ENCODE measurements at places on chromosomes 4 and X.

DNA sequence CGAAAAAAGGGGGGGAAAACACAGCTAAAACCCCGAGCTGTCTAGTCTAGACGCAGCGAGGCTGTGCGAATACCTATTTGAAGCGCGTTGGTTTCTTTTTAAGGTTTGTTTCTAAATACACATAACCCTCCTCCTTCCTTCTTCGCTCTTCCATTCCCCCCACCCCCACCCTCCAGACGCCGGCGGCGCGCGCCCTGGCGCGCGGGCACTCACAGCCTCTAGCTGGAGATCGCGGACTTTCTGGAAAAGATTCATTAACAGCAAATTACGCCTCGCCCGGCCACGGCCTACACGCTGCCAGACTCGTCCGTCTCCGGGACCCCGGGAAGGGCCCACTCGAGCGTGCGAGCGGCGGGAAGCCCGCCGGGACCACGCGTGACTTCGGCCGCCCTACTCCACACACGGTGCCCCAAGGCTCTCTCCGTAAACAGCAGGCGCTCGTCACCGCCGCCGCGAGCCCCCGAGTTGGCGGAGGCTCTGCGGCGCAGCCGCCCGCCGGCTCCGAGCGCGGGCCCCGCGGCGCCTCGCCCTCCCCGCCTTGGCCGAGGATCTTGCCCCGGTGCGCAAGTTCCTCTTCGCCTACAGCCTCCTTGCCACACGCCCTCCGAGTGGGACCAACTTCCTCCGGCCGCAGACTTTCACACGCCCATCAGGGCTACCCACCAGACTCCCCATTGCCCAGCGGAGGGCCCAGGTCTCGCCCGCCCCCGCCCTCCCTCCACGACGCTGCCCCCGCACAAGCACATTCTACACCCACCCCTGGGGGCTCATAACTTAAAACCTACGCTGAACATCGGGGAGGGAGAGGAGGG is 2.0 kb downstream of the BCOR start:
- DNase-seq, result no peak

- no peak for DNase-seq
Measured at GRCh38 chr4:67101612-67102011, 443.7 kb downstream of the CENPC start.

GRCh38 chr4:54227256-54228055 is 1.6 kb upstream of the PDGFRA start:
- DNase-seq, result no peak

DNA sequence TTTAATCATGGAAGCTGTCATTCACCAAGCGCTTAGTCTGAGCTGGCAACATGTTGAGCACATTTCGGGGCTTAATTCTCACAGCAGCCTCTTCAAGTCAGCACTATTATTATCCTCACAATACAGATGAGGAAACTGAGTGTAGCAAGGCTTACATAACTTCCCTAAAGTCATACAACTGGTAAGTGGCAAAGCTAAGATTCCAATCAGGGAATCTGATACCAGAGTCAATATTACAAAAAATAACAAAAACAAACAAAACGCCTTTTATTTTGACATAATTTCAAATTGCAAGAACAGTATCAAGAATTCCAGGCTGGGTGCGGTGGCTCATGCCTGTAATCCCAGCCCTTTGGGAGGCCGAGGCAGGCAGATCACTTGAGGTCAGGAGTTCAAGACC is 120.4 kb upstream of the DUSP21 start:
- DNase-seq, result no peak

GRCh38 chrX:72545990-72546389 is 26.7 kb downstream of the HDAC8 start:
- DNase-seq, result peak; percentile 16

DNA sequence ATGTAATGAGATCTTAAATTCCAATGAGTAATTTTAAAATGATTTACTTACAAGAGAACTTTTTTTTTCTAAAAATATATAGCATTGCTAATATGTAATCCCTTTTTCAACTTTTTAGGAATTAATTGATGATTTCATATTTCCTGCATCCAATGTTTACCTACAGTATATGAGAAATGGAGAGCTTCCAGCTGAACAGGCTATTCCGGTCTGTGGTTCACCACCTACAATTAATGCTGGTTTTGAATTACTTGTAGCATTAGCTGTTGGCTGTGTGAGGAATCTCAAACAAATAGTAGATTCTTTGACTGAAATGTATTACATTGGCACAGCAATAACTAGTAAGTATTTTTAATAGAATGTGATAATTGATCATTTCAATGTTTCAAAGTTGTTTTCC is 113.2 kb downstream of the USP9X start:
- DNase-seq, result no peak

DNA sequence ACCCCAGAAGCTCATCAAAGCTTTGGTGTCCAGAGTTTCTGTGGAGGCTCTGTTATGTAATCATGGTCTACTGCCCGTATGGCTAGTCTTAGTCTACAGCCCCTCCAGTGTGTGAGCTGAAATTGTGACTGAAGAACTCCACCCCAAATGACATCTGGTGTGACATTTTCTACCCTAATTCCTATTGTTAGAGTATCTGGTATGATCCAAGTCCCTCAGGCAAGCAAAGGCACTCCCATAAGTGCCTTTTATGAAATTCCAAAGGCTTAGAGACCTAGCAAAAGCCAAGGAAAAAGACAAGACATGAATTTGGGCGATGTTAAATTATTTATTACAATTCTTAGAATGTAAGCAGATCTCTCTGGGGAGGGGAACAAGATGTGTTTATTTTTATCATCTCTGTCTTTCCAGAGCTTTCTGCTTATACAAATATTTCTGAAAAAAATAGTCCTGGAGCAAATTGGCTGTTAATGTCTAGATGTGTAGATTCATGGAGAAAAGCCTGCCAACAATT is 417.4 kb downstream of the CCSER1 start:
- DNase-seq, result no peak

DNA sequence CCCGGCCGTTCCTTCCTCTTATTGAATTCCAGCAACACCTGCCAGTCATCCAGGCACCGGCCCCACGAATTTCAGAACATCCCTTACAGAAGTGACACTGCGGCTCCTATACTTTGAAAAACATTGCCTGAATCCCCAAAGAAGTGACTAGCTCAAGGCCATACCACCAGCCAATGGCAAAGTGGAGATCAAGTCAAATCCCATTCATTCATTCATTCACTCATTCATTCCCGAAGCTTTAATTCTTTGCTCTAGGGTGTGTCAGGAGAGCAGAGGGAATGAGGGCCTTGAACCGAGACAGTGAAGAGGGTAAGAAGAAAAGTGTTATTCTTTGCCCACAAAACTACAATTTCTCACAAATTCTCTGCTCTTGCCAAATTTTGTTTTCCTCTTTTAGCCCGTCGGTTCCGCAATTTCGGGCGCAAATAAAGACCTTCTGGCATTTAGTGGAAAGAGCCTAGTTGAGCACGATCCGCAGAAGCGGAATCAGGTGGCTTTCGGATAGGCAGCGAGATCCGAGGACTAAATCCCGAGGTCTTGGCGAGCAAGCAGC is 824 bp upstream of the HMGB3 start:
- DNase-seq, result no peak

- no peak for DNase-seq
Measured at GRCh38 chr4:52704661-52705060, 45.6 kb upstream of the USP46 start.

DNA sequence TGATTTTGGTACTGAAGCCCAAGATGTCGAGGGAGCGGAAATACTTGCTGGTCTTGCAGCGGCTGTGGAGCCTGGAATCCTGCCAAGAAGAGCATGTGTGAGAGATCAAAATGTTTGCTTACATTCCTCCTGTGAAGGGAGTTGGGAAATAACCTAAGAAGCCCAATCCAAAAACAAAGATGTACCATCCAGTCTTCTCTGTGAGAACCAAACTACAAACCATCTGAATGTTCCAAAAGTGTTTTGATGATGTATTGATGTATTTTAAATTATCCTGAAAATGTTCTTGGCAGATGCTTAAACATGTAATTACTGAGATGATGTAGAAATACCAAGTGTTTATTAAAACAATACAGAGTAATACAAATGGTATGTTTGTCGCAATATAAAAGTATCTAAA is 10.1 kb upstream of the ADH1A start:
- no peak for DNase-seq

DNA sequence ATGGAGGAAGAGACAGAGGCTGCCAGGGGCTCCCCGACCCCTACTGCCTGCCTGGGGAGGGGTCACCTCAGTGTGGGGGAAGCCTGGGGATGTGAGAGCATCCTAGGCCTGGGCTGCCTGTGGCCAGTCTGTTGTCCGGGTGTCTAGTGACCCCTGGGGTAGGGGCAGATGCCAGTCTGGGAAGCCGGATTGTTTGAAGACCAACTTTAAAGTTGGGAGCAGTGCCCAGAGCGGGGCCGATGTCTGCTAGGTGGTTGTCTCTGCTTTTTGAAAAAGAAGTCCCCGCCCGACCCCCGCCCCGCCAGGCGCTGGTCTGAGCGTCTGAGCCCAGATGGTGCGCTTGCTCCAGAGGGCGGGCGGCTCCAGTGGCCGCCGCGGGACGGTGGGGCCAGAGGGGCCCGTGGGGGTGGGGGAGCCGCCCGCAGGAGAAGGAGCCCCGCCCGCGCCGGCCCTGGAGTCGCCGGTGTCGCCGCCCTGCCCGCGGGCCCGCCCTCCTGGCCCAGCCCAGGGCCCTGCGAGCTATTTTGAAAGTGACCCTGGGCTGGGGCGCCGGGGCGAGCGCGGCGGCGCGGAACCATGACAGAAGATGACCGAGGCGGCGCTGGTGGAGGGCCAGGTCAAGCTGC is at the start of gene DOK7:
TSS of gene DOK7 (plus strand) at position 517 of the 626 bp plus-strand sequence. CDS start at position 587, 70 bp downstream.
- no peak for DNase-seq

DNA sequence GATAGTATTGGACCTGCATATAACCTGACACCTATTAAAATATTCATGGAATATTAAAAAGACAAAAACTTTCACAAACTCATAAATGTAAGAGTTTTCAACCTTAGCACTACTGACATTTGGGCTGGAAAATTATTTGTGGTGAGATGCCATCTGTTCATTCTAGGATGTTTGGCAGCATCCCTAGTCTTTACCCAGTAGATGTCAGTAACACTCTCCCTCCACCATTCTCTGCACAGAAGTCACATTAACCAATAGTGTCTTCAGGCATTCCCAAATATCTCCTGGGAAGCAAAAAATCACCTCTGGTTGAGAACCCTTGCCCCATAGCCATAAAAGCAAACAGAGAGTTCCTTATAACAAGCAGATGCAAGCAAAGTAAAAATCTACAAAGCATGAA is 41.4 kb upstream of the NDST4 start:
- no peak for DNase-seq

- no peak for DNase-seq
Measured at GRCh38 chr4:69838977-69839376, 21.0 kb downstream of the SULT1E1 start.

DNA sequence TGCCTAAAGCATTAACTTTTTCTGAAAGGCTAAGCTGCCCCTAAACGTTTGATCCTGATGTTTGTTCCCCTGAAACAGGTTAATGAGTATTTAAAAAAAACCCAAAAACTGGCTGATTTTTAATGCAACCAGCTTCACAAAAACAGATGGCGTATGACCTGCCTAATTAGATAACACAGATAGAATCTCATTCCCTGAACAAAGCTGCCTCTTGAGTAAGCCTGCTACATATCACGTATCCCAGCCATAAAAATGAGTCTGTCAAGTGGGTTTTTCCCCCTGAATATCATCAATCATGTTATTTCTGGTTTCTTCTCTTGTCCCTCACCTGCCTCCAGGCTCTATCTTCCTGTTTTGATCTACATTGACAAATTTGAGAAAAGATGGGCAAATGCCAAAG is 154.2 kb upstream of the FAM9B start:
- DNase-seq, result peak; percentile 30

GRCh38 chrX:143319526-143319925 is 197.7 kb downstream of the SPANXN3 start:
- no peak for DNase-seq

DNA sequence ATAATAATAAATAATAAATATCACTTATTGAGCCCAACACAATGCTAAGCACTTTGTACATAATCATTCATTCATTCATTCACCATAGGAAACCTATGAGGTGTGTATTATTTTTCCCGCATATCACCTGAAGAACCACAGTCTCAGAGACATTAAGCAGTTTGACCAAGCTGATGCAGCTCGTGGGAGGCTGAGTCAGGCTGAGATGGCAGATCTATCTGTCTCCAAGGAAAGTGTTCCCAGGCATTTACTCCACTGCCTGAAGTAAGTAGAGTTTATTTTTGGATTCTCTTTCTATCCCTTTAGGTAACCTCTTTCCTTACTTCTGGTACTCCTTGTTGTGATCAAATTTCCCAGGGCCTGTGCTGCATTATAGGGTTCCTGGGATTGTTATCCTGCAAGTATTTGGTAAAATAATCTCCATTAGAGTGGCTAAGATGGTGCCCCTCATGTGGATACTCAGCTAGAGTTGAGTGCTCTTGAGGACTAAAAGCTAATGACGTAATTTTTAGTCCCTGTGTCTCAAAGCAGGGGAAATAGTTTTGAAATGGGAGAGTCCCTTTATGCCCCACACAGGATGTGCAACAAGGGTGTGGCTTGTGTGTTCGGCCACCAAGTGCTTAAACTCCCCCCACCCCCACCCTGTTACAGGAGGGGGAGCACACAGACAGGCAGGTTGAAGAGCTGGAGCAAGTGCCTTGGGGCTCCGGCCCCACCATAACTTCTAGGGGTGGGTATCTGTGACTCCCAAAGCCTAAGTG is 467.0 kb downstream of the STIM2 start:
- no peak for DNase-seq

DNA sequence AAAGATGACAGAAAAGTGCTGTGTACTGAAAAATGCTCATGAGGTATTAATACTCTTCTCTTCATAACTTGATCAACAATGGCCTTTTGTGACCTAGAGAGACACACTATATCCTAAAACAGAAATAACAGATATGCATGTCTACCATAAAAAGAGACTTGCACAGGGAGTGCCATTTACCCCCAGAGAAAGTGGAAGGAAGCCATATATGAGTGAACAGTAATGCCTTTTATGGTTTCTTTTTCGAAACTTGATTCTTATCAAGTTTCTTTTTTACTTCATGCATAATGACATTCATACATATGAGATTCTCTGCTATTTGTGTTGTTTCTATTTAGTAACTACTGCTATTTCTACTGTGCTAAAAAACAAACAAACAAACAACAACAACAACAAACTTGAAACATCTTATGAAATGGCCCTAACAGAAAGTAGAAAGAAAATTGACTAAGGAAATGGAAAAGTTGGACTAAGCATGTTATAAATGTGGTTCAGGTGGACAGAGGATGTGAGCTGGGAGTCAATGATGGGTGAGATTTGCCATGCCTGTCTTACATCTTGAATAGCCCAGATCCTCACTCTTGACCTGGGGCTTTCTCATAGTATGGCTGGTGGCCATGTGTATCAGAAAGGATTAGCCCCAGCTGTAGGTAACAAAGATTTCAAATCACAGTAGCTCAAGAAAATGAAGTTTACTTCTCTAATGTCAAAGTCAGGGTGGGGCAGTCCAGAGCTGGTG is 43.8 kb downstream of the GEMIN8 start:
- no peak for DNase-seq
